ENCODE measurements at places on chromosomes 11 and 22.

DNA sequence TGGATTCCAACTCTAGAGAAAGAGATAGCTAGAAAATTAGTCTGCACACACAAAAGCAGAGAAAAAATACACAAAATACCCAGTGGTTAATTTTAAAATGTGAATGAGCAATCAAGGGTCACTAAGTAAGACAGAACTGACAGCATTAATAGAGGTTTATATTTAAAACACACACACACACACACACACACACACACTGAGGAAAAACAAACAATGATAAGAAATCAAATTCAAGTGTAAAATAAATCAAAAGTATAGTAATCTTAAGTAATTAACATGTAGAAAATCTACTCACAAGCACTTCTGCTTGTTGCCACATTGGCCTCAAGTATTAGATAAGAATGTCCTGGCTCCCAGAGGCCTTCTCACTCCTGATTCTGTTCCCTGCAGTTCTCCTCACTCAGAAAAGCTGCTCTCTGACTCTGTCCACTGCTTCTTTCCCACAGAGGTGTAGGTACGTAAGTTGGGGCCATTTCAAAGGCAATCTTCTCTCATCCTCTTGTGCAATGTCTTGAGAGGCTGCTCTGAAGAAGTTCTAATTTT, 33.3 kb upstream of the OLFML1 start:
- no peak for DNase-seq

GRCh38 chr11:84800755-84801346, 826.3 kb downstream of the DLG2 start:
- DNase-seq, result no peak

- no peak for DNase-seq
Measured at GRCh38 chr11:100545556-100545955, 141.5 kb upstream of the ARHGAP42 start.

DNA sequence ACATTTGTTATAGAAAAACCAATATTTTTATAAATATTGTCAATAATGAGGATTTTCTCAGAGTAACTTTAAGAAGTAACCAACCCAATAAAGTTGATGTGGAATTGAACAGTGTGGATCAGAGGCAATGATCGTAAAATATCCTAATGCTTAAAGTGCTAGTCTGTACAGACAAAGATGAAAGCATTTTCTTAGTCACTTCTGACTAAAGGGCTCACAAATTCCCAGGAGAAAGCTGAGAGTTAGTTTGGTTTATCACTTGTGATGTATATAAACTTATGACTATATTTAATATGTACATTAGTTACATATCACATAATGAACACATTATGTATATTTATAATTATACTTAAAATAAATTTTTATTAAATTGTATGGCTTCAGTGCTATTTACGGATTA, 25.4 kb upstream of the DDI1 start:
- DNase-seq, result no peak

GRCh38 chr22:44807915-44808690, 55.7 kb downstream of the ARHGAP8 start:
- DNase-seq, result no peak

All from NCI-H748 treated with DMSO at 0.1 percent for 48 hours (cell line).